ENCODE measurements at places on chromosomes 5 and 9.

DNA sequence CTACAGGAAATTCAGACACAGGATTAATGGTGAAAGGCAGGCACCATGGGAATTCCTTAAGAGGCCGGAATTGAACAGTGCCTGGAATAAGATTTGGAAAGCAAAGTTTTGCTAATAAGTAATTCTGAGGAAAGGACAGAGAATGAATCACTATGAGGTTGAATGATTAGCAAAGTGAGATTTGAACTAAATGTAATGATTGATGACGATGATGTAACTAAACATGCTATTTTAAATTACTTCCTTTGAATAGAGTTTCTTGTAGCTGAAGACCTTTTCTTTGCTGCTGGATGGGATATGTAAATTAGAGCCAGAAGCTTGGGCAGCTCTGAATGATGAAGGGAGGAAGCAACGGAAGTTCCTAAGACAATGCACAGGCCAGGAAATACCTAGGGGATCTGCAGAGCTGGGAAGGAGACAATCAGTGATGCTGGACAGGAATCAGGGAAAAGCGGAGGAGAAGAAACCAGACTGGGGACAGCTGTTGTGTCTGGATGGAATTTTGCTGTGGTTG, 482.0 kb downstream of the PSAT1 start:
- no peak for DNase-seq

GRCh38 chr9:134913713-134914500, 3.8 kb downstream of the FCN1 start:
- DNase-seq: no peak

DNA sequence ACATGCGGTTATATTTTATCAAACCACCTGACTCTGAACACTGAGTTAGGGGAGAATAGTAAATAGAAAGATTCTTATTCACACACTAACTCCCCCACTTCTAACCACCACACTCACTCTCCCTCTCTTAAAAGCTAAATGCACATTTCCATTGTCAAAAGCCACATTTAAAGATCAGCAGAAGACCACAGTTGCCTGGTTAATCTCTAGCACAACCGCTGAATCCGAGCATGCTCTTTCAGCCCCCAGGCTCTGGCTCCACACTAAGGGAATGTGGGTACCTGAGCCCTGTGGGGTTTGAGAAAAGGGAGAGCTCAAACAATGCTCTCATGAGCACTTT, 35.7 kb downstream of the PFDN1 start:
- no peak for DNase-seq

GRCh38 chr9:135487281-135488012, 7.9 kb downstream of the PPP1R26 start:
- DNase-seq: no peak

- no peak for DNase-seq
Measured at GRCh38 chr9:137088121-137088520, 1.3 kb downstream of the MAN1B1 start.

- DNase-seq: no peak
Measured at GRCh38 chr5:145464171-145464570, 371.0 kb downstream of the PRELID2 start.

DNA sequence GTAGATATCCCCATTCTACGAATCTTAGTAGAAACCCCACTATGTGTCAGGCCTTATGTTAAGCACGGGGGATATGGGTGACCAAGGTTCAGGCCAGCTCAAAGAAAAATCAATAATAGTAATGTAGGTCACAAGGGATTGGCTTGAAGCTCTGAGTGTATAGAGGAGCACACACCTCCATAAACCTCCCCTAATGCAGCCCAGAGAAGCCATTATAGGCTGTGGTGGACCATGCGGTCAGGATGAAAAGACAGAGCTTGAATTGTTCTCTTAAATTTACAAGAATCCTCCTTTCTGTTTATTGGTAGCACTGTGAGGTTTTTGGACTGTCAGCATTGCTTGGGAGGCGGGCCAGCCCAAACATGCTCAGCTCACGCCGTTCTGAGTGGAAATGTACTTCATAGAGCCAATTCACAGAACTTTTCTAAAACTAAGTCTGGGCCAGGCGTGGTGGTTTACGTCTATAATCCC, 9.1 kb downstream of the PDE6A start:
- DNase-seq: no peak

- DNase-seq: no peak
Measured at GRCh38 chr9:97651646-97652045, 18.0 kb downstream of the NCBP1 start.

DNA sequence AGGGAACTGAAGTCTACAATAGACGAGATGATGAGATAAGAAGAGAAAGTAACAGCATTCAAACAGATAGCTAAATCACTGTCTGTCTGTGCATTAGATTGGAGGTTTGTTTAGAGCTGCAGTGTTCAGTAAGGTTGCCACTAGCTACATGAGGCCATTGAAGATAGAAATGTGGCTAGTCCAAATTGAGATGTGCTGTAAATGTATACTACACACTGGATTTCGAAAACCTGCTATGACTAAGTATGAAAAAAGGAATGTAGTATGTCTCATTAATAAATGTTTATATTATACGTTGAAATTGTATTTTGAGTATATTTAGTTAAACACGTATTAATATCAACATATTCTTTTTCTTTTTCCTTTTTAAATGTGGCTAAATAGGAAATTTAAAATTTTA, 142.1 kb downstream of the XRCC4 start:
- no peak for DNase-seq

DNA sequence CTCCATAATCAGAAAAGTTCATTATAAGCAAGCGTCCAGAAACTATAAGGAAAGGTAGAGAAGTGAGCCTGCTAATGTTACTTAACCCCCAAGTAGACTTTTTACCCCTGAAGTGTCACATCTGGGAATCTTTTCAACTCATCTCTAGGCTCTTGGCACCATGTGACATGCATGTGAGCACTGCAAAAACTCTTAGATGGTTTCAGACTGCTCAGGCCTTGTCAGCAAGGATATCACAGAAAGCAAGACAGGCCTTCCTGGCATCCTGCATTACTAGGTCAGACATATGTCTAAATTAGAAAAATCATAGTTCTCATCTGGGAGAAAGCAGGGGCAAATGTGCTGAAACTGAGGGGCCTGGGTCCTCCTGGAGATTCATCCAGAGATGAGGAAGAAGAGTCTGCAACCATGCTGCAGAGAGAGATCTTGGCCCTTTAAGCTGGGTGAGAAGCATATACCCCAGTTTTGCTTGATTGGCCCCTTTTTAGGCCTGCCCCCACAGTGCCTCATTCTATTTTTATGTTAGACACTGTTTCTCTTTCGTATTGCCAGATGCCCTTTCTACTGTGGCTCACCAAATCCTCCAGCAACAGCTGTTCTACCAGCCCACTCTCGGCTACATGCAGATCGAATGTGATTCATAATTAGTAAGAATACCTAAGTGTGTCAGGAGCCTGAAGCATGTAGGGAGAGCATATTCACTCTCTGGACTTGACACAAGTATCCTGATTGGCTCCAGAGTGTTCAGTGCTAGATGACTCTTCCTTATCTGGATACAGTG, 19.0 kb downstream of the TMEM8B start:
- no peak for DNase-seq

- DNase-seq: no peak
Measured at GRCh38 chr9:95302479-95302878, 15.0 kb downstream of the FANCC start.

- no peak for DNase-seq
Measured at GRCh38 chr5:73641811-73642210, 15.8 kb downstream of the ARHGEF28 start.

DNA sequence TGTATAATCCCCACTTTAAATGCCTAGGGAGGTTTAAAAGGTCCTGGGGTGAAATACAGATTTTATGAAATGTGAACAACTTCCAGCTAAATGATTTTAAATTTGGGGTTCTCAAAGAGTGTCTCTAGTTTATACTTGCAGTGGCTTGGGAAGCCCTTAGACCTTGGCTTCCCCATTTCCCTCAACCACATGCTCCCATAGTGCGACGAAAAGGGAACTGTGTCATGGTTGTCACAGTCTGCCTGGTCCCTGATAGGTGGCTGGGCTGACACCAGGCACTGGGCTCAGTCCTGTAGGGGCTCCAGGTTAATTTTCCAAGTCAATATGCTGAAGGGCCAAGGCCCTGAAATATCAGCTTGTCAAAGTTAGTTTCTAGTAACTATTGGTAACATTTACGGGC, 10.4 kb upstream of the CXCL14 start:
- DNase-seq: no peak

- no peak for DNase-seq
Measured at GRCh38 chr5:53211799-53212198, 102.2 kb upstream of the MOCS2 start.

- no peak for DNase-seq
Measured at GRCh38 chr5:78925129-78925876, 59.8 kb downstream of the ARSB start.

GRCh38 chr9:92980085-92980745, 32.9 kb downstream of the FGD3 start:
- DNase-seq: no peak

- no peak for DNase-seq
Measured at GRCh38 chr5:125928663-125929062, 494.5 kb upstream of the GRAMD2B start.

GRCh38 chr5:36728697-36729543, 122.5 kb downstream of the SLC1A3 start:
- no peak for DNase-seq

DNA sequence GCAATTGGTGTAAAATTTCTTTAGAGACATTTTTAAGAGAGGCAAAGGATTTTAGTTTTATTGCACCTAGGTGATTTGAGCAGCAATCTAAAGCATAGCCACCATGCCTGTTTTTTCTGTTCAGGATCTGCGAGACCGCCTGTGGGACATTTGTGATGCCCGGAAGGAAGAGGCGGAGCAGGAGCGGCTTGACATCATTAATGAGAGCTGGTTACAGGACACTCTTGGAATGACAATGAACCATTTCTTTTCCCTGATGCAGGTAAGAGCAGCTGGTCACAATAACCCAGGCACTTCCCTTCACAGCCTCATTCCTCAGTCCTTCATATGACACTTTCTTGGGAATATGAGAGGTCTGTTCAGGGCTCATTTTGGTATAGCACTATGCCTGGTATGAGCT, 103.2 kb upstream of the IL7R start:
- DNase-seq: no peak

DNA sequence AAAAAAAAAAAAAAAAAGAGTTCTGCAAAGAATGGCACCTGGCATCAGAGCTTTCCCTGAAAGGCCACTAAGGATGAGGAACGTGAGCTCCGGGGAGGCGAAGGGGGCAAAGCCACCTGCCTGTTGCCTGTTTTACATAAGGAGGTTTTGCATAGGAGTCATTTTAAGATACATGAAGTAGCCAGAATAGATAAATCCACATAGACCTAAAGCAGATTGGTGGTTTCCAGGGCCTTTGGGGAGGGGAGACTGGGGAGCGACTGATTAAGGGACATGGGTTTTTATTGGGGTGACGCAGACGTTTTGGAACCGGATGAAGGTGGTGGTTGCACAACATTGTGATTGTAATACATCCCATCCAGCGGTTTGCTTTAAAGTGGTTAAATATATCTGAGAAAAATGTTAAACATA, 7.1 kb downstream of the NEK6 start:
- DNase-seq: no peak

- DNase-seq: no peak
Measured at GRCh38 chr9:97704345-97704677, 7.2 kb upstream of the XPA start.

DNA sequence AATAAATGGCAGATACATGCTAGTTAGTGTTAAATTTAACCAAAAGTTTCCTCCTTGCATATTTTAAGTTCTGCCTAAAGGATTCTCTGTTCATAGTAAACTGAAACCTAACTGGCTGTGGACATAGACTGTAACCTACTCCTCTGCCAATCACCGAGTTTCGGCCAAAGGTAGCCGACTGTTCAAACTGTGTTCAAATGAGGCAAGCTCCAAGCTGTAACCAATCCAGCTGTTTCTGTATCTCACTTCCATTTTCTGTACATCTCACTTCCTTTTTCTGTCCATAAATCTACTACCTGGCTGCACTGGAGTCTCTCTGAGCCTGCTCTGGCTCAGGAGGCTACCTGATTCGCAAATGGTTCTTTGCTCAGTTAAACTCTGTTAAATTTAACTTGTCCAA, 44.1 kb downstream of the KCNV2 start:
- no peak for DNase-seq

- DNase-seq: no peak
Measured at GRCh38 chr9:83526901-83527300, 11.3 kb downstream of the FRMD3 start.

GRCh38 chr5:15835514-15835913, 335.5 kb downstream of the FBXL7 start:
- DNase-seq: no peak

- no peak for DNase-seq
Measured at GRCh38 chr5:179873588-179874110, 15.0 kb upstream of the MRNIP start.

DNA sequence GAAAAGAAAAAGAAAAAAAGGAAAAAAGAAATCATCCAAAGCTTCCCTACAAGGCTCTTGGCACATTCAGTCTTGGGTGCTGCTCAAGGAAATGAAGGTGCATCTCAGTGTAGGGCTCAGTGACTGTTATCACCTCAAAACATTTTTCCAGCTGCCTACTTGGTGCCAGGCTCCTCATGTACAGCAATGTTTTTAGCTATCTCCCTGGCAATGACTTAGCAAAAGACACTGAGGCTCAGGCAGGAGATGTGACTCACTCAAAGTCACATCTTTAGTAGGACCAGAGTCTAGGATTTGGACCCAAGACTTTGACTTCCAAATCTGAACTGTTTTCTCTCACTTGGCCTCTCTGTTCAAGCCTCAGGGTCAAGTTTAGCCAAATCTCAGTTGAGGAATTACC, 264.2 kb downstream of the CRB2 start:
- no peak for DNase-seq

GRCh38 chr5:160787240-160787639, 64.8 kb downstream of the ATP10B start:
- DNase-seq: no peak

GRCh38 chr5:95836544-95836943, 14.0 kb upstream of the GLRX start:
- DNase-seq: no peak

GRCh38 chr9:138096519-138096845, 218.9 kb downstream of the CACNA1B start:
- no peak for DNase-seq
